ENCODE measurements at places on chromosomes 1 and 21.

GRCh38 chr1:185459141-185459540, 142.1 kb upstream of the IVNS1ABP start:
- no peak for DNase-seq

- no peak for DNase-seq
Measured at GRCh38 chr1:190579552-190580193, 102.0 kb upstream of the BRINP3 start.

GRCh38 chr1:74522148-74522547, 9.7 kb upstream of the LRRC53 start:
- DNase-seq = no peak

DNA sequence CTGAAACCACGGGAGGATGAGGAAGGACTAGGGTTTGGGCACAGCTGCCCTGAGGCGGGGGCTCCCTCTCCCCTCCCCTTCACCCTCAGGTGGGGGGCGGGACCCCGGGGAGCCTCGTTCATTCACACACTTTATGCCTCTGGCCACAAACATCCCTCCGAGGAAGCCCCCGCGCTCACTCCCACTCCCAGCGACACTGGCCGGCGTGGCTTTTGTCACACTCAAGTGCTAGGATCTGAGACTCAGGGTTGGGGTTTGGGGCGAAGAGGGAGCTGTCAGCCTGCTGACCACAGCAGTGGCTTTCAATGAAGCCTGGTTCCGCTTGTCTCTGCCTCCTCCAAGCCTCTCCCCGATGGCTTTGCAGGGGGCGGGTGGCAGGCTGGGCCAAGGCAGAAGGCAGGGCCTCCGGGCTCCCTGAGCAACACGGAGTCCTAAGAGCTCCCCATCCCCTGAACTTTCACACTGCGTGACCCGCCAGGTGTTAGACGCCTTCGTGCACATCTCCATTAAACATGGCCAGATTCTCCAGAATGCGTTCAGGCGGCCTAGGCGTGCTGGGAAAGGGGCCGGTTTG, 178.1 kb downstream of the NPHP4 start:
- no peak for DNase-seq

DNA sequence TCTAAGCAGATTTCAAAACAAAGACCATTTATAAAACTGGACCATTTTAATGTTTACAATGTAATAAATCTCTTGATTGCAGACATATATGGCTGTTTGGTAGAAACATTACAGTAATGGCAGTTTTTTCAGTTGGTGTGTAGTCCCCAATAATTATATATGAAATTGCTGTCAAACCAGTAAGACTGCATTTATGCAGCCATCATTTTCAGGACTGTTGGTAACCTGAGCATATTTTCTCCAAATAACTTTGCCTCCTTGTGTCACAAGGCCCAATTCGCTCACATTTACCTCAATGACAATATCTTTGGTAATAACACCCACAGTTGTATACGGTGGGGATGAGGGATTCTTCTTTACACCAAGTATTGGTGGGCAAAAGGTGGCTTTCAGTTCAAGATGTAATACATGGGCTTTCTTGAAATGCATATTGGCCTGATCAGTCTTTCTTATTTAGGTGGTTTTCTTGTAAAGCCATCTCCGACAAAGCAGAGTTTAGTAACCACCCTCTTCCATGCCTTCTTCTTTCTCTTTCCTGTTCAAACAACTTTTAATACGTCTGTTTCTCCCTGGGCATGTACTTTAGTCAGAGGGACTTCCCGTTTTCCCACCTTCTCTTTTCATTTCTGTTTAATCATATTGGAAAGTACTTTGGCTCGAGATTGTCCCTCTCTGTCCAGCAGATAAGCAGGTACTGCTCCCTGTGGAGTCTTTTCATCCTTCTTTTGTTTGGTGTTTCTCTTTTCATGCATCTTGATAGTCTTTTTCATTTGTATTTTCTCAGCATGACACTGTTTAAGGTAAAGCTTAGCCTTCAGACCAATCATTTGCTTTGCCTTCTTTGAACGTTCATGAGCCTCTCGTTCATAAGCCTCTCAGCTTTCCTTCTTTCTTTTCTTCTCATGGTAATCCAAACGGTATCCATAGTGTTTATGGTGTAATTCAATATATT, 30.4 kb downstream of the ATP2B4 start:
- no peak for DNase-seq

DNA sequence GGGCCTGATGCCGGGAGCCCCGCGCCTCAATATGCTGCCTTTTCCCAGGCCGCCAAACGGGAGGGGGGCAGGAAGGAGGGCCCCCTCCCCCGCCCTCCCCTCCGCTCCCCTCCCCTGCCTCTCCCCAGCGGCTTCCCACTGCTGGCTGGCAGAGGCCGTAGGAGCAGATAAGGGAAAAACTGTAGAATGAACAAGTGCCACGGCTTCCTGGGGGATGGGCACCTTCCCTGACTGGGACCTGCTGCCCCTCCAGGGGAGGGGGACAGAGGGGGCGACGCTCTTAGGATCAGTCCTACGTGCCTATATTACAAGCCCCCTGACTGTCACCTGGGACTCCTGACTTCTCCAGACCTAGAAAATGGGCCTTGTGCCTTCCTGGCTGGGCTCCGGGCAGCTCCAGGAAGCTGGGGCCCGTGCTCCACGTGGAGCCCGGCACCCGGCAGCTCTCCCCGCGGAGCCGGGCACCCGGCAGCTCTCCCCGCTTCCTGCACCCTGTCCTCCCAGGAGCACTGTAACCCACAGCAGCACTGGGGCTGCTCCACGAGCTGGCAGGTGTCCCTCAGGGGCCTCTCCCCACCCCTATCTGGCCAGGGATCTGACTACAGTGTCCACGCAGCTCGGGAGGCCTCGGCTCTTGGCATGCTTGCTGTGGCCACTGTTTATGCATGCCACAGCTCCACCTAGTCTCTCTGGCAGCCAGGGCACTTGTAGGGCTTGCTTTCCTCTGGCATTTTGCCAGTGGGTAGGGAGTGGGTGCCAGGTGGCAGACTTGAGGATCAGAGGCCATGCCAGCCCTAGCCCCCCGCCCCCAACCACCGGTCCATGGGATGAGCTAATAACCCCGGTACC, 674 bp upstream of the HES5 start:
- DNase-seq = no peak

- no peak for DNase-seq
Measured at GRCh38 chr1:21734526-21734925, 48.4 kb downstream of the USP48 start.

DNA sequence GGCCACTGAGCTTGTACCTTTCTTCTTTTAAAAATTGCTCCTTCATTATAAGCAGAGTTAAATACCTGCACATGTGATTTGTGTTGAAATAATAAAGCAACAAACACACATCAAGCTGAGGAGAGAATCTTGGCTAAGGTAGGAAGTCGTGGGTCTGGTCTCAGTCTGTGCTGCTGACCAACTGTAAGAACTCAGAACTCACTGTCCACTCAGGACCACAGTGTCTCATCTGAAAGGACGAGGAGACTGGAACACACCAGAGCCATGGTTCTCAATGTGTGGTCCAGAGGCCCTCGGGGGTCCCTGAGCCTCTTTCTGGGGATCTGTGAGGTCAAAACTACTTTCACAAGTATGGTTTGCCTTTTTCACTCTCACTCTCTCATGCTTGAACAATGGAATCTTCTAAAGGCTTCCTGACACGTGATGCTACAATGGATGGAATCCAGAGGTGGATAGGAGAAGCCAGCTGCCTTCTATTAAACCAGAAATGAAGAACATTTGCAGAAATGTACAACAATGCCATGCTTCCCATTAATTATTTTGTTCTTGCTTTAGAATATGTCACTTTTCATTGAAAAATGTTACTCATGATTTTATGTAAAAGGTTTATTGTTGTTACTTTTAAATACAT, 17.3 kb upstream of the ETS2 start:
- DNase-seq = no peak

DNA sequence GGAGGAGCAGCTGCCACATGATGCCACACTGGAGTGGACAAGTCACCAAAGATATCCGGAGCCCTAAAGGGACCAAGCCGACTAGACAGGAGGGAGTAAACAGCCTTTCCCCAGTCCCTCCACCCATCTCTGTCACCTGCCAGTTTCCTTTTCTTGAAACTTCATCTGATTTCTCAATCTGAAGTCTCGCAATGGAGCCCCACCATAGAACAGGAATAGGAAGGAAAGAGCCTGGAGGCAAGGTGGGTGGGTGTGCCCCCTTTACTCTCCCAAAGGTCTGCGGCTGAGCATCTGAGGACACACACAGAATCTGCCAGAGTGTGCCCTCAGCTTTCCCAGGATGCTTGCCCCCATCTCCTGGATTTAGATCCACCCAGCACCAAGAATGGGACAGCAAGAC, at the start of gene FCGR3B:
Gene FCGR3B, minus strand, starts transcription at position 101 of the 400 bp plus-strand sequence. Its CDS starts 82 bp downstream, at position 19.
- DNase-seq = no peak

- no peak for DNase-seq
Measured at GRCh38 chr1:4658643-4659628, 4.5 kb downstream of the AJAP1 start.

- no peak for DNase-seq
Measured at GRCh38 chr1:82944822-82945221, 1054.1 kb downstream of the TTLL7 start.

GRCh38 chr1:6049419-6049818, 3.7 kb downstream of the KCNAB2 start:
- no peak for DNase-seq

DNA sequence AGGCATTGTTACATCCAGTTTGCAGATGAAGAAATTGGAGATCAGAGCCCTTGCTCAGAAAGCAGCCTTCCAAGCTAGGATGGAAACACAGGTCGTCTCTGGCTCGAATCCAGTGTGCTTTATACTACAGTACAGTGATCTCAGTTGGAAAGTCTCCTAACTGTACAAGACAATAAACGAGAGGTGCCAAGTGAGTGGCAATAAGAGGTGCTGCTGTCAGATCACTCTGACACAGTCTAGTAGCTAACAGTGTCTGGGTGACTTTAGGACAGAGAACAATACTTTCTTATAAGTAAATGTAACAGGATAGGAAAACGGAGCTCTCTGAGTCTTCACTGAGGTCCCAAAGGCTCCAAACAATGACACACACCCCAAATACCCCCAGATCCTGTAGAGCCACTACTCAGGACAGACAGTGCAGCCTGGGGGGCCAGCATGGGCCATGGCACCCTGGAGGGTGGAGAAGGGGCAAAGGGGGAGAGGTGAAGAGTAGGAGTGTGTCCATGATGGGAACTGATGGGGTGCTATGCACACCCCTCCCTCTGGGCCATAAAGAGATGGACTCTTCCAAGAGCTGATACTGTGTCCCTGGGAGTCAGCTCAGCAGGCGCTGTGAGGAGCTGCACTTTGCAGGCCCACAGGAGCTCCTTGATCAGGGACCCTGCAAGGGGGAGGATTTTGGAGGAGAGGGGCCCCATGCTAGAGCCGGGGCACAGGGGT, 3.3 kb downstream of the SH3BGR start:
- no peak for DNase-seq

DNA sequence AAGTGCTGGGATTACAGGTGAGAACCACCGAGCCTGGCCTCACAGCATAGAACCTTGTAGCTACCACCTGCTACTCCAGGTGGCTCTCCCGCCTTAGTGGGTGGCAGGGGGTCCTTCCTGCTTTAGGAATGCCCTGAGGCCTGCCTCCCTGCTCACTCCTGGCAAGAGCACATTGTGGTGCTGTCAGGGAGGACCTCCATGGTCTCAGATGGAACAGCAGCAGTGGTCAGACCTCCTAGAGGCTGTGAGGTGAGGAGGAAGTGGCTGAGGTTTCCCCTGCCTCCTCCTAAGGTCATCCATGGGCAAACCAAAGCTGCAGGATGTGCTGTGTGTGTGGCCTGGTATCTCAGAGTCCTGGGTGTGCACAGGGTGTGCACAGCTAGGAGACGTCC, 6.7 kb downstream of the SOX13 start:
- DNase-seq = no peak

GRCh38 chr21:39033878-39034589, 149.2 kb downstream of the PSMG1 start:
- DNase-seq = no peak

DNA sequence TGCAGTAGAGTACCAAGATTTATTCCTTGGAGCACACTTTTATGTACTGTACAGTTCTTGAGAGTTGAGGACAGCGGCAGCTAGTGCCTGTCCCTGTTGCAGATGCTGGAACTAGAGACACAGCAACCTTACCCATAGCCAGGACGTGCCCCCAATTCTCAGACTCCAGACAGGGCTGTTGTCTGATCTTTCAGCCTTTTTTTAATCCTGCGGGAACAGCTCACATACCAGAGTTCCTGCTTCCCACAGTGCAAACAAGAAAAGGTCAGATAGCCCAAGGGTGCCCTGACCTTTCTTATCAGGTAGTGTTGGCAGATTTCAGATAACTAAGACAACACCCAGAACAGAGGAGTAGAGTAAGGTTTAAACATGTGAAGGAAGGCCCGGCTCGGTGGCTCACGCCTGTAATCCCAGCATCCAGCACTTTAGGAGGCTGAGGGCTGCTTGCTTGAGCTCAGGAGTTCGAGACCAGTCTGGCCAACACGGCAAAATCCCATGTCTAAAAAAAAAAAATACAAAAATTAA, 78.5 kb downstream of the DOP1B start:
- DNase-seq = no peak

- no peak for DNase-seq
Measured at GRCh38 chr1:28200234-28200873, 23.9 kb upstream of the PTAFR start.

- DNase-seq = no peak
Measured at GRCh38 chr1:55225228-55225627, 10.1 kb upstream of the USP24 start.

DNA sequence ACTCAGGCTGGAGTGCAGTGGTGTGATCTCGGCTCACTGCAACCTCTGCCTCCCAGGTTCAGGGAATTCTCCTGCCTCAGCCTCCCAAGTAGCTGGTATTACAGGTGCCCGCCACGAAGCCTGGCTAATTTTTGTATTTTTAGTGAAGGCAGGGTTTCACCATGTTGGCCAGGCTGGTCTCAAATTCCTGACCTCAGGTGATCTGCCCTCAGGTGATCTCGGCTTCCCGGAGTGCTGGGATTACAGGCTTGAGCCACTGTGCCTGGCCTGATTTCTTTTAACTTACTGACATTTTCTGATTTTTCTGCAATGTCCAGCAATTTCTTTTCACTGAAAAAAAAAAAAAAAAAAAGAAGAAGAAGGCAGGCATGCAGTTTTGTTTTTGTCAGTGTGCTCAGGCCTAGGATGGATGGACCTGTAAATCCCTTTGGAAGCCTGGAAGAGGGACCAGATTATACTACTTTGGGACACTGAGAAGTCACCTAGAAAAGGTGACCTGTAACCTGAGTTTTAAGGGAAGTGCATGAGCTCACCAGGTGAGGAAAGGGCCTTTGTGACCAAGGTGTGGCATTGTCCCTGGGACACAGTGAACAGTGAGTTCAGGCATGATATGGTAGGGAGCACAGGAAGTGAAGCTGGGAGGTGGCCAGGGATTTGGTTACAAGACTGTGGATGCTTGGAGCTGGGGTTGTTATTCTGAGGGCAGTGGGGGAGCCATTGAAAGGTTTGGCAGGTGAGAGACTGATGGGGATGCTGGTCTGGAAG, 2.7 kb upstream of the TMEM61 start:
- no peak for DNase-seq

- DNase-seq = no peak
Measured at GRCh38 chr1:91870322-91870721, 15.6 kb downstream of the TGFBR3 start.

DNA sequence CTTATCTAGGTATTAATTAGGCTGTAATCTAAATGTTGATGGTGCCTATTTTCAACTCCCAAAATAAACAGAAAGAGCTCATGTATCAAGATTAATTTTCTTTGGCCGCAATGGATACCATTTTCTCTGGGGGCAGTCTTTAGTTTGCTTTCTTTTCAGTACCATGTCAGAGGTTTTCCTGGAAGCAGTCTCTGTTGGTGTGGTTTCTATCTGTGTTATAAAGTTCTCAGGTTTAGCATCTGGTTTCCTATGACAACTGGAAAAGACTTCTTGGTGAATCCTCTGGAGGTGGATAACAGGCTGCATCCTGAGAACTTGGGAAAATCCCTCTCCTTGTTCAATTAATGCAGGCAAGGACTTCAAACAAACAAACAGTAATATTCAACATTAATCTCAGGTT, 38.7 kb upstream of the BATF3 start:
- DNase-seq = no peak

Measured in activated naive CD8-positive, alpha-beta T cell treated with anti-CD3 and anti-CD28 coated beads, Interleukin-2, amount 50 U/mL, for 24 hours (primary cell).